ENCODE measurements at places on chromosomes 12 and 14. TPM values are rescaled to one million over a fixed set of nuclear protein-coding genes. Genes with fewer than 3 reads are reported as not detected.

- no peak for DNase-seq
Observed at GRCh38 chr14:79342942-79343341, 868.4 kb downstream of the DIO2 start.

The SSTR1 gene
- total RNA-seq = 4.1 TPM

The ACTR6 gene
- total RNA-seq = 32.3 TPM

- no peak for DNase-seq
Observed at GRCh38 chr12:7058850-7059395, 1.6 kb upstream of the C1S start.

- no peak for DNase-seq
Observed at GRCh38 chr14:54893151-54893760, 9.4 kb downstream of the GCH1 start.

The DDHD1 gene
- 31.6 TPM for total RNA-seq

DNA sequence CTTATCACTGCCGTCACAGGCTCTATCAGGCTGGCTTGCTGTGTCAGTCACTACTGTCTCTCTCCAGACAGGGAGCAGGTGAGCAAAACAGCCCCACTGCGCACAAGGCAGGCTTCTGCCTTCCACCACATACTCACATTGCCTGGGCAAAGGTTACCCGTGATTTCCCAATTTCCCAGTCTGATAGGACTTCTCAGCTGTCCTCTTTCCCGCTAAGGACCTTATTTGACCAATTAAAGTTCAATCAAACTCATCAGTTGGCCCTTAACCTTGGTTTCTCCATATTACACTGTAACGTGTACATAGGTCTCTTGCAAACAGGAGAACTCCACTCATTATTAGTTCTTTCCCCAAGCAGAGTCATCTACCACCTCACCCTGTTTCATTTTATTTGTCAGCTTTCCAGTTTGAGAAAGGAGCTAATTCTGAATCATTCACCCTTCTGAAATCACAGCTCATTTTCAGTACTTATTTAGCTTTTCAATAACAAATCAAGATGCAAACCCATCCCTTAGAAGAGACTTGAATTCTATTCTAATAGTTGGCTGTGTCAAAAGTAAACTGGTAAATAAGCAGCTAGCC is 170.8 kb downstream of the ESR2 start:
- DNase-seq = no peak

The GPRC5D gene
- not detected for total RNA-seq

The C12orf54 gene
- total RNA-seq = 2.4 TPM

DNA sequence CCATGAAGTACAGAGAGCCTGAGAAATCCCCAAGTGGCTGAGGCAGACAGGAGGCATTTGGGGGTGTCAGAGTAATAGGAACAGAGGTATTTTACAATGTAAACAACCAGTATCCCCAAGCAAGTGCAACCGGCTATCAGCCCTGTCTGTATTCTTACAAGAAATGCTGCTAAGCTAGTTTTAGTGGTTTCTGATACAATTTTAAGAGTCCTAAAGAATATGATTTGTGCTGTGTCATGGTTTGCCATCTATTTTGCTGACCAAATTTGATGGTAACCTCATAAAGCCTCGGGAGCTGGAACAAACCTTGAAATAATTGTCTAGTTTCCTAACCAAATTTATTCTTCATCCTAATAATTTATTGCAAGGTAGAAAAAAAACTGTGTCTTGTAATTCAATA is 46.7 kb upstream of the EGLN3 start:
- no peak for DNase-seq

DNA sequence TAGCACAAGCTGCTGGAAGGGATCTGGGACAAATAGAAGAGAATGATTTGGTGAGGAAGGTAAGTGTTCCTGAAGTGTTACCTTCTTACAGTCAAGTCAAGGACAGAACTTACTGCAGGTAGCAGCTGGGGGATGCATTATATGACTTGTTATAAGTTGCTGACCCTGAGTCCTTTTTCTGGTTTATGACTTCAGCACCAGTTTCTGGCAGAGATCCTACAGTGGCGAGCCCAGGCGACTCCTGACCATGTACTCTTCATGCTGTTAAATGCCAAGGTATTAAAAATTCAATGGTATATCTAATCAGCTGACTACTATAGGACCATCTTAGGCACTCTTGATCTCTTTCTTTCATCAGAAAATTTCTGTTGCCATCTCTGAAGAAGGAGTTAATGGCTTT is 45.1 kb upstream of the ATF1 start:
- no peak for DNase-seq

The RNASE7 gene
- not detected for total RNA-seq

- DNase-seq = no peak
Observed at GRCh38 chr12:128819293-128820144, 4.2 kb downstream of the SLC15A4 start.

DNA sequence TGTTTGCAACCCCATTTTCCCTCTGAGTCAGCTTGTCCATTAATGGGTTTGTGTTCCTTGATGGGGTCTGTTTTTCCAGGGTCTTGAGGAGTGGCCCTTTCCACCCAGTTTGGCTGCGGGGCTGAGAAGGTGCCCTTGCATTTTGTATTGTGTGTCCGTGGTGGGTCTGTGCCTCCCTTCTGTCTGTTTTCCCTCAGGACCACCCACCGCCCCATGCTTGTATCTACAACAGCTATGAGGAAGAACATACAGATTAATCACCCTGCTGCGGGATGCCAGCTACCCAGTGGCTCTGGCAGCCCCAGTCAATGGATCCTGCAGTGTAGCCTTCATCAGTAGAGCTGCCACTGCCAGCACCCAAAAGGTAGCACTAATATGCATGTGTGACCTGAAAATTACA is 235.7 kb downstream of the CACNA1C start:
- DNase-seq = no peak

- peak; percentile 97 for DNase-seq
Observed at GRCh38 chr12:49018261-49019119, at the start of gene PRKAG1. TSS of gene PRKAG1 (minus strand) at chr12:49018776. CDS start at chr12:49018740, 36 bp downstream.

The GLIPR1L2 gene
- total RNA-seq = 4.6 TPM

- DNase-seq = no peak
Observed at GRCh38 chr12:93335603-93336162, 42.0 kb upstream of the NUDT4 start.

- no peak for DNase-seq
Observed at GRCh38 chr14:77475432-77476115, 17.7 kb downstream of the AHSA1 start.

The SLC17A8 gene
- total RNA-seq = not detected

DNA sequence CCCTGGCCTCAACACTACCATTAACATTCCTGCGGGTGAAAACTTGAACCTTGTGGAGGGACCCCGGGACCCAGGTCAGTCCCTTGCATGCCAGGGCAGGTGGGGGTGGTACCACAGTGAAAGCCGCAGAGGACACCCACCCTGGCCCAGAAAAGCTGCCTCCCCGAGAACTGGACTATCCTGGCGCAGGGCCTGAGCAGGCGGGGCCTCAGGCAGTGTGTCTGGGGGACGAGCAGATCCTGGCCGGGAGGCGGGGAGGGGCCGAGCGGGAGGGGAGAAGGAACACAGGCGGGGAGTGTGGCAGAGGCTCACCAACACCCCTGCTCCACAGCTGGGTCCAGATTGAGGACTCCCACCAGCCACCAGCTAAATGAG is 10.0 kb downstream of the AHNAK2 start:
- DNase-seq = peak; percentile 88

The ADCY4 gene
- total RNA-seq = 68.1 TPM

DNA sequence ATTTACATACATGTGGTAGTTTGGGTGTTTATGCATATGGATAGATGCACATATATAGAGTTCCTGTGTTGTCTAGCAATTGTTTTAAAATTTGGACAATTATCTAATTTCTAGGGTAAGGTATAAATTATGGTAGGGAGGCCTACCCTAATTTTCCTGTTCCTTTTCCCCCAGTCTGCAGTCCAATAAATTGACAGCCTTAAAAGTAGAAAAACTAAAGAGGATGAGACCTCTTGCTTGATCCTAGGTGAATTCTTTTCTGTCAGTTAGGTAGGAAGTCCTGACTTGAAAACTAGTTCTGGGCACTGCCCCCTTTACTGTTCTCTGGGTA is 2.1 kb upstream of the CDKN1B start:
- no peak for DNase-seq

The EFS gene
- total RNA-seq = 46.6 TPM

GRCh38 chr14:22285991-22286390 is 303.0 kb downstream of the DAD1 start:
- DNase-seq = no peak

The ACRBP gene
- total RNA-seq = 1.9 TPM

The FSCB gene
- 0.36 TPM for total RNA-seq

GRCh38 chr12:23704992-23705943 is 244.2 kb downstream of the SOX5 start:
- DNase-seq = no peak

The PUS7L gene
- 15.7 TPM for total RNA-seq

GRCh38 chr12:30622509-30622908 is 73.2 kb downstream of the IPO8 start:
- DNase-seq = no peak

- no peak for DNase-seq
Observed at GRCh38 chr14:64364907-64365306, 23.2 kb upstream of the MTHFD1 start.

GRCh38 chr14:104685216-104685997 is 4.0 kb upstream of the INF2 start:
- DNase-seq = peak; percentile 53

- no peak for DNase-seq
Observed at GRCh38 chr14:67666750-67667449, 7.5 kb downstream of the VTI1B start.

DNA sequence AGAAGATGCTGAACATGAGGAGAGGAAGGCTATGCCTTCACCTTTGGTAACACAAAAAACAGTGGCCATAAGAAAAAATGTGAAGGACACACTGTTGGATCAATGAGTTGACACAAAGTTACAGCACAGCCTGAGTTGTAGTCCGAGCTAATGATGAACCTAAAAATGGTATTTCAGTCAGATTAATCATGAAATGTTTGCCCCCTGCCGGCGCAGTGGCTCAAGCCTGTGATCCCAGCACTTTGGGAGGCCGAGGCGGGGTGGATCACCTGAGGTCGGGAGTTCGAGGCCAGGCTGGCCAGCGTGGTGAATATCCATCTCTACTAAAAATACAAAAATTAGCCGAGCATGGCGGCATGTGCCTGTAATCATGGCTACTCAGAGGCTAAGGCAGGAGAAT is 1.3 kb upstream of the CAPRIN2 start:
- DNase-seq = no peak

DNA sequence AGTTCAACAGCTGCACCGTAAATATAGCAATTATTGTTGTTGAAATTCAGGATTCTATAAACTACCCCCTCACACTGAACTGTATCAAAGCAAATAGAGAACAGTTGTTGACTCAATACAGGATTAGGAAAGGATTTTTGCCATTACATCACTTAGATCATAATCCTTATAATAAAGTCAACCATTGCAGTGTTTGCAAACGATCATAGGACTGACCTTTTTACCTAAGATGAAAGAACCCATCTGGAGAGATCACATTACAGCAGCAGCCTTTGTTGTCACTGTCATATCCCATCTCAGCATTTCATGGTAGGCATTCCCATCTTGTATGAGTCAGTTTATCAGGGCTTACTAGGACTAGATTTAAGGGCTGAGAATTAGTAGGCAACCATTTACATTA is 96.1 kb downstream of the IPO8 start:
- no peak for DNase-seq

DNA sequence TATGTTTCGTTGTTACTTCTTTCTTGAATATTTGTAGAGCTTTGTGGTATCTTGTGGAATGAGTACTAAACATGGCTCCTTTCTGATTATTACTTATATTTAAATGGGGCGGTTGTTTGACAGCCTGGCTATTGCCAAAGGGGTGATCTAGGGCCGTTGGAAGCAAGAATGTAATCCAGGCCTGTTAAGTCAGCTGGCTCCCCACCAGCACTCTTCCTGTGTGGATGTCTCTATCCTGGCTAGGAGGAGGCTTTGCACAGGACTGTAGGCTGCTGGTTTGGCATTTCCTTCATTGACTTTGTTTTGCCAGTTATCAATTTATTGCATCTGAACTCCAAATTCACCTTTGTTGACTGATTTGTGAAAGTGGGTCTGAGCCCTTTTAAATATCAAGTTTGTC is 5.6 kb downstream of the FAM234B start:
- DNase-seq = no peak

- DNase-seq = no peak
Observed at GRCh38 chr12:101116911-101117310, 93.1 kb downstream of the SLC5A8 start.

DNA sequence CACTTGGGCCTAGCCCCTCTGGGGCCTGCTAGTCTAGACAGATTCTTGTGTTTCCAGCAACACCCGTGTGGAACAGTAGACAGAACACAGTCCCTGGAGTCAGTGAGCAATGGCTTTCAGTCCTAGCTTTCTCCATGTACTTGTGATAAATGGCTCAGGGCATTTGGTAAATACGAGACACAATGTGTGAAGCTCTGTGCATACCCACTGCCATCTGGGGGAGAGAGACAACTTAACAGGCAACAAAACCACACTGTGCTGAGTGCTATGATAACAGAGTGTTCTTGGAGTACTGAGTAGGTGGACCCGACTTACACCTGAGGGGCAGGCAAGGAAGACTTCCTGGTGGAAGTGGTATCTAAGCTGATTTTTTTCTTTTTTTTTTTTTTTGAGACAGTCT is 86.3 kb upstream of the TBX3 start:
- DNase-seq = no peak

The NANOG gene
- total RNA-seq = 0.31 TPM

DNA sequence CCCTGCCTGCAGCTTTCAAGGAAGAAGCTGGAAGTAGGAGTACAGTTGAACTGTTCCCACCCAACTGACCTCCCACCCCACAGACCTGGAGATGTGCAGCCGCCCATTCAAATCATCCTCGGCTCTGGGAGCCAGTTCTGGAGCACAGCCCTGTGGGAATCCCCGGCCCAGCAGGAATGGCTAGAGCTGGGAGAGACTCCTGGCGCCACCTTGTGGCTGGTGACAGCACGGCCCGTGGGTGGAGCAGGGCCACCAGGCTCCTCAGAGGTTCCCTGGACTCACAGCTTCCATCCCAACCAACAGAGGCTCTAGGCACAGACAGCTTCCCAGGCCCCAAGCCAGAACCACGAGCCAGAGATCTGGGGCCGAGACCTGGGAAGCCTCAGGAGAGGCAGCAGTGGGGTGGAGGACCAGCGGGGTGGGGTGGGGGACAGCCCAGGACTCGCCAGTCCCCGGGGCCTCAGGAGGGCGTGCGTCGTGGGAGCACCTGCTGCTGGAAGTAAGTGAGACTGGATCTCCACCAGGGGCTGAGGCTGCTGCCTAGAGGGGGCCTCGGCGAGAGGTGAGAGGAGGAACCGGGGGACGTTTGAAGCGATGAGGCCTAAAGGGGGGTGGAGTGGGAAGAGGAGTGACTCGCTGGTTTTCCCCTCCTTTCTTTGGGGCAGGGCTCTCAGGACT is 43.4 kb downstream of the RNF34 start:
- peak; percentile 89 for DNase-seq

DNA sequence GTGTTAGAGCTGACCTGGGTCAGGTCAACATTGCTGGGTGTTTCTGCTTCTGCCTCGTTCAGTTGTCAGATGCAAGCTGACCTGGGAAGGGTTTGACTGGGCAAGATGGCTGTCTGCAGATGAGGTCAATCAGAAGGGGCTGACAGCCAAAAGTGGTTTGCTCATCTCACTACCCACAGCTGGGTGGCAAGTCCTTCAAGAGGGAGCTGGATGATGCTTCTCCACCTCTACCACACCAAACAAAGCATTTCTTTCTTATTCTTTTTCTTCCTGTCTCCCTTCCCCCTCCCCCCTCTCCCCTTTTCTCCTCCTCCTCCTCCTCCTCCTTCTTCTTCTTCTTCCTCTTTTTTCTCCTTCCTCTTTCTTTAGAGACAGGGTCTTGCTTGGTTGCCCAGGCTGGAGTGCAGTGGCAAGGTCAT is 268.2 kb upstream of the PLEKHG7 start:
- no peak for DNase-seq

- DNase-seq = no peak
Observed at GRCh38 chr12:123153906-123154305, 3.0 kb upstream of the PITPNM2 start.

The SPTB gene
- total RNA-seq = 14.8 TPM

Data from sciatic nerve (tissue), 2 donors.